ENCODE measurements at places on chromosomes 5 and 9.
A peak's percentile ranks its signal among the peaks of the same experiment; 100 is the strongest.

GRCh38 chr5:169183576-169183975, 117.4 kb downstream of the SLIT3 start:
- no peak for DNase-seq

GRCh38 chr5:45105491-45105994, 296.8 kb downstream of the MRPS30 start:
- DNase-seq: no peak

DNA sequence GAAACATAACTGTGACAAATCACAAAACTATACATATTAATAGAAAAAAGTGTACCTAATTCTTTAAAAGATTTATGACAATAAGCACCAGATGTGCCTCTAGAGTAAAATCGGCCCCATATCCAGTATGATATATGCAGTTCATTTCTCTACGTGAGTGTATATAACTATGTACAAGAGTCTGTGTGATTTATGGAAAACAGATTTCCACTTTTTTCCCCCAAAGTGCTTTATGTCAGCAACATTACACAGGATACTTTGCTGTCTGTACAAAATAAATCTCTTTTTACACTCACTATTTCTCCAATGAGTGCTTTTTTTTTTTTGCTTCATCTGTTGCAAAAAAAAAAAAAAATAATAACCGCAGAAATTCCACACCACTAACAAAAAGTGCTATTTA, 298.8 kb upstream of the RFX3 start:
- DNase-seq: no peak

GRCh38 chr9:130234340-130235260, 31.0 kb upstream of the HMCN2 start:
- no peak for DNase-seq

DNA sequence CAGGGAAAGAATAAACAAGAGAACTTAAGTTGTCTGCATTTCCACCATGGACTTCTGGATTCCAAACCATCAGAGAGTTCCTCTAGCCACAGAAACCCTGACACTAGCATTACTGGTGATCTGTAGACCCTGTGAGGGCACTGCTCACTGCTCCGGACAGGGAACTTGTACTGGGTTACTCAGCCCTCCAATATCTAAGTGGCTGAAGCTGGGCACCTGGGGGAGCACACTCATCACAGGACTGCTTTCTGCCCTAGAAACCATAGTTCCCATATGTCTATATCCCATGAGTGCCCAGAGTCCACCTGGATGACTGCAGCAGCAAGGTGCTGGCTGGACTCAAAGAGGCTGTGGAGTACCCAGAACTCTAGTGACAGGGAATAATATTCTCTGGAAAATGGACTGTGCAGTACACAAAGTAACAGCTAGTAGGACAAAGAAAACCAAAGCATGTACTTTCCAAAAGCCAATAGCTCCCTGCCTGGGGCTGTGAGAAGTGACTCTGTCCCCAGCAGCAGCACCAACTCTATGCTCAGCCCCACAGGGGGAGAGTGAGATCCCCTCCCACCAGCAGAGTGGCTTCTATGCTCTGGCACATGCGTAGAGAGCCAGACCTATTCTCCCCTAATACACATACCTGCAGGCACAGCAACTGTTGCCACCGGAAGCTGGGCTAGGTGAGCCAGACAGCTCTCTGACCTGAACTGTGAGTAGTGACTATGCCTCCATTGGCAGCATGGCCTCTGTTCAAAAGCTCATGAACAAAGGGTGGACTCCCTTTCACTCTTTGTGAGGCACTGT, 472.9 kb upstream of the FTMT start:
- DNase-seq: no peak

GRCh38 chr5:134555890-134556311, 30.4 kb downstream of the JADE2 start:
- DNase-seq: peak; percentile 66

GRCh38 chr9:124802426-124802825, 25.5 kb downstream of the OLFML2A start:
- DNase-seq: no peak

GRCh38 chr5:145210020-145210419, 625.1 kb downstream of the PRELID2 start:
- no peak for DNase-seq

DNA sequence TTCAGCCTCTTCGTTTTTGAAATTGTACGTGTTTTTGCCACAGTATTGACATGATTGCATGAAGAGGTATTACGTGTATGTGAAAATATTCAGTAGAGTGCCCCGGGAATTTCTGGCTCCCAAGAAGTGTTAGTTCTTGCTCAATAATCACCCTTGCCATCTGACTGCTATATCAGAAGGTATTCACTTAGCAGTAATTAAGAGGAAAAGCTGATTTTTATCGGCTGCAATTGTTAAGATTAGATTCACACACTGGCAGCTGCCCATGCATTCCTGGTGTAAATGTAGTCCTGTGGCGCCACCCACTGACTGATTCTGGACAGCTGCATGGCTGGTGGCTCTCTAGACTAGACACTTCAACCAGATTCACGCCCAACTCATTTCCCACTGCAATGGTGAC, 440.1 kb upstream of the ADAMTS16 start:
- no peak for DNase-seq

- DNase-seq: no peak
These were observed 39.8 kb downstream of the CYSTM1 start for GRCh38 chr5:140214831-140215230.

DNA sequence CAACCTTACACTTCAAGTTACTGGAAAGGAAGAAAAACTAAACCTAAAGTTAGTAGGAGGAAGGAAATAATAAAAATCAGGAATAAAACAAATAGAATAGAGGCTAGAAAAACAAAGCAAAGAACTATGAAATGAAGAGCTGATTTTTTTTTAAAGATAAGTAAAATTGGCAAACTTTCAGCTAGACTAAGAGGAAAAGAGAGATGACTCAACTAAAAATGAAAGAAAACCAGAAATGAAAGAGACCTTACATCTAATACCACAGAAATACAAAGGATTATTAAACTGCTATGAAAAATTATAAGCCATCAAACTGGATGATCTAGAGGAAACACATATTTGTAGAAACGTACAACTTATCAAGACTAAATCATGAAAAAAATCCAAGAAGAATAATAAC, 60.0 kb downstream of the PRRC1 start:
- no peak for DNase-seq

DNA sequence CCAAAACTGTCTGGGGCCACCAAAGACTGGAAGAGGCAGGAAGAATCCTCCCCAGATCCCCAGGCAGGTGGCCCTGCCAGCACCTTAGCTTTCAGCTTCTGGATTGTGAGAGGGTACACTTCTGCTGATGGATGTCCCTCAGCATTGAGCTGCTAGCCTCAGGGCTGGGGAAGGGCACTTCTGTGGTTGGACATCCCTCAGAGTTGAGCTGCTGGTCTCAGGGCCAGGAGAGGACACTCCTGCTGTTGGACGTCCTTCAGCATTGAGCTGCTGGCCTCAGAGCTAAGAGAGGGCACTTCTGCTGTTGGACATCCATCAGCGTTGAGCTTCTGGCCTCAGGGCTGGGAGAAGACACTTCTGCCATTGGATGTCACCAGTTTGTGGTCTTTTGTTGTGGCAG, 83.8 kb upstream of the FCN1 start:
- no peak for DNase-seq

DNA sequence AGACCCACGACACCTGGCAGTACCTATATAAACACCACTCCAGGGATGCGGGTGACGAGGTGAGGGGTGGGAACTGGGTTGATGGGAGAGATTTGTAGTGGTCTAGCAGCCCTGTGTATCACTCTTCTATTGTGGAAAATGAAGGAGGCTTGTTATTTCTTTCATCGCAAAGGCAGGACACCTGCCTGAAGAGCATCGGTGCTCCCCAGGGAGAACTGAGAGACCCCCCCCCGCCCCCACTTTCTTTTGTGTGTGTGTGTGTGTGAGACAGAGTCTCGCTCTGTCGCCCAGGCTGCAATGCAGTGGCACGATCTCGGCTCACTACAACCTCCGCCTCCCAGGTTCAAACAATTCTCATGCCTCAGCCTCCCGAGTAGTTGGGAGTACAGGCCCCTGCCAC, 8.3 kb upstream of the WDR5 start:
- DNase-seq: no peak

DNA sequence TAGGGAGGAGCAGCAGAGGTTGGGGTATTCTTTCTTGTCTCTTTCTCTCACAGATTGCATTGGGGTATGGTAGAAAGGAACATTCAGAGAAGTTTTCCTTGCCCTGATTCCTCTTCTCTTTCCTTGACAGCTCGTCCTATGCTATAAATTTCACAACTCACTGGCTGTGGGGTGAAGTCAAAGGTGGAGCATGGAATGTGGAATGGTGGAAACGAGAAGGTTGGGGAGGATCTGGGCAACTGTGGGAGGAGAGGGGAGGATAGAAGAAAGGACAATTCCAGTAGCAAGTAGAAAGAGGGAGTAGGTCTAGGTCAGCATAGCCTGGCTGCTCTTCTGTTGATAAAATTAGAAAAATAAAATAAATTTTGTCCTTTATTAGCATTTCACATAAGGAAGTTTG, 39.0 kb upstream of the POC5 start:
- DNase-seq: no peak

- DNase-seq: no peak
These were observed at the start of gene TNC for GRCh38 chr9:115117999-115118878. Gene TNC, minus strand, starts transcription at chr9:115118157. Its CDS starts 27,139 bp downstream, at chr9:115091018.

DNA sequence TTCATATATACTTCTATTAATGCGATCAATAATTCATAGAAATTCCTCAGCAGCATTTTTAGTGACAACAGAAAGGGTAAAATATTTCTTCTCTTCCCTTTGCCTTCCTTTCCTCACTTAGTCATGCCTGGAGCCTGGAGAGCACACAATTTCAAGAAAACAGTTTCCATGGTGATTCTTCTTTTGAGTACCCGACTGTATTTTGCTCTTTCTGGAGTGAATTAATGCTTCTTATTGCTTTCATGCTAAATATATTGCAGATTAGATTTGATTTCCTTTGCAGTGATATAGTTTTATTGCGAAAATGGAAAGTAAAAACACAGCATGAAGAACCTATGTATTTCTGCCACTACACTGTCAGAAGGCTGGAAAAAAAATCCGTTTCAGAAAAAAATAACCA, 153.5 kb downstream of the PPP2R2B start:
- no peak for DNase-seq

- peak; percentile 65 for DNase-seq
These were observed 17.9 kb upstream of the EGFL7 start for GRCh38 chr9:136644593-136645351.

DNA sequence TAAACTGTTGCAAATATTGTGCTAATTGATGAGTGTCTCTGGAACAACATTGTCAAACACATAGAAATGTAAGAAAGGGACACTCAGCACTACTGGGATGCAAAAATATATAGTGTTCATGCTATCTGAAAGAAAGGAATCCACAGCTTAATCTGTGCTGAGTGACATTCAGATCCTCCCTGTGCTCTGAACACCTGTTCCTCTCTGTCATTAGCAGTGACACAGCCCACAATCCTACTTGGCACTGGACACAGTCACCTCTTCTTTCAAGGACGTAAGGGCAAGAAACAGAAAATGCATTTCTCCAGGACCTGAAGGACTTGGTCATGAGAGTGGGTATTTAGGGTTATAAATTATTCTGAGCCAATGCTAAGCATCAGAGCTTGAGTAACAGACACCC, 121.4 kb upstream of the SV2C start:
- no peak for DNase-seq

DNA sequence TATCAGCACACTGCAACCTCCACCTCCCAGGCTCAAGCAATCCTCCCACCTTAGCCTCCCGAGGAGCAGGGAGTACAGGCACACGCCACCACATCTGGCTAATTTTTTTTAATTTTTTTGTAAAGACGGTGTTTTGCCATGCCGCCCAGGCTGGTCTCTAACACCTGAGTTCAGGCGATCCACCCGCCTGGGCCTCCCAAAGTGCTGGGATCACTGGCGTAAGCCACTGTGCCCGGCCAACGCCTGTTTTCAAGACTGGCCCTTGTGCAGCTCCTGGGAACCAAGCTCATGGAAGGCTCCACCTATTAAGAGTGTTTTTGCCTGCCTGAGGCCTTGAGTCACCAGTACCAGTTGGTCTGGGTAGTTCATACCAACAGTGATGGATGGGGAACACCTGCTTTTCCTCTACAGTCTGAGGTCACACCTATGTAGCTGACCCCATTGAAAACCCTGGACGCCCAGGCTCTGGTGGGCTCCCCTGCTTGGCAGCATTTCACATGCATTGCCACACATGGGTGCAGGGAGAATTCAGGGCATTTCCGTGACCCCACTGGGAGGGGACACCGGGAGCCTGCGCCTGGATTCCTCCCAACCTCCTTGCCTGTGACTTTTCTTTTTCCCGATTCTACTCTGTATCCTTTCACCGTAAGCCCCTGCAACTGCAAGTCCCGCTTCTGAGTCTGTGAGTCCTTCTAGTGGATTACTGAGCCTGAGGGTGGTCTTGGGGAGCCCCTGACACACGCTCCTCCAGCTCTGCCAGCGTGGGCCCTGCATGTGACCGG, 63.5 kb downstream of the ZNF354C start:
- no peak for DNase-seq

- DNase-seq: no peak
These were observed 40.2 kb upstream of the RANBP6 start for GRCh38 chr9:6055666-6056065.

GRCh38 chr9:129762985-129763926, 10.4 kb upstream of the PTGES start:
- DNase-seq: no peak

GRCh38 chr5:123471385-123471784, 40.6 kb upstream of the CSNK1G3 start:
- DNase-seq: no peak

- DNase-seq: no peak
These were observed 10.4 kb upstream of the SLC34A1 start for GRCh38 chr5:177373806-177374205.

DNA sequence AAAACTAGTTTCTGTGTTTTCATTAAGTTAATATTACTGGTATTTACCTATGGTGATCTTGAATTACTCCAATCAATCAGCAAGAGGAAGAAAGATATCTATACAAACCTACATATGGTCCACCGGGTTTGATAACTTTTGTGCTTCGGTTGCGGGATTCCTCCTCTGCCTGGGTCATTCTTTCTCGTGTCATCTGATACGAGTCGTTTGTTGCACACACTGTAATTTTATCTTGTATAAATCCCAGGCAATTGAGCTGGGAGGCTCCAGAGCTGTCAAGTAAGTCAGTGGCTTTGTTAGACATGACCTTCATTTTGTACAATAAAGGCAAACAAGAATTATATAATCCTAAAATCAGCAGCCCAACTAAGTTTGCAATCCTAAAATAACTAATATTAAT, 48.0 kb downstream of the ELL2 start:
- no peak for DNase-seq

DNA sequence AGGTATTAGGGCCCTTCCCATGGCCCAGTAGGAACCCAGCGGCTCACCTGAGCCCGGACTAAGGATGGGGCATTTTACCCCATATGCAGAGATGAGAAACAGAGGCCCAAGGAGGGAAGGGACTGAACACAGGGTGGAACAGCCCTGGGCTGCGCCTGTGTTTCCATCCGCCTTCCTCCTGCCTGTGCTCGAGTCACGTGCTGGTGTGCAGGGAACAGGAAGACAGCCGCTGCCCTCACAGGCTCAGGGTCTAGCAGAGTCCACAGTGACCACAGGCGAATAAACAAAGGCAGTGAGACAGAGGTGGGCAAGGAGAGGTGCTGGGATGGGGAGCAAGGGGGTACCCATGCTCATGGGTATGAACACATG, 129.4 kb downstream of the C9orf50 start:
- no peak for DNase-seq
